Amygdala (tissue), 56 donors: ENCODE measurements at places on chromosomes 3 and 15.

GRCh38 chr15:39415634-39416033, 165.2 kb upstream of the THBS1 start:
- DNase-seq, result no peak

GRCh38 chr3:178404961-178405360, 131.3 kb upstream of the KCNMB2 start:
- DNase-seq, result no peak

DNA sequence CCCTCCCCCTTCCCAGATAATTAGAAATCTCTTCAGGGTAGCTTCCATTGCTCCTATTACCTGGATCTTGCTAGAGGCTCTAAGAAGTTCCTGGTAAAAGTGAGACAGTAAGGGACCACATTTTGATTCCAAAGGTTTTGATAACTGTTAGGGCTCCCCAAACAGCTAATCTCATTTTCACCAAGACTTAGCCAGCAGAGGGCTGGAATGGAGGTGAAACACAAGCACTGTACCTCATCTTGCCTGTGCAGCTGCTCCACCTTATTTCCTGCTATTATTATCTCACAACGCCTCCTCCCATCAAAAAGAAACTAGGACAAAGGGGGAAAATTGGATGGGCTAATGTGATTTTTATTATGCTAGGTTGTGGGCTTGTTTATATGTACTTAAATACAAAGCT, 7.3 kb downstream of the SETD5 start:
- no peak for DNase-seq

DNA sequence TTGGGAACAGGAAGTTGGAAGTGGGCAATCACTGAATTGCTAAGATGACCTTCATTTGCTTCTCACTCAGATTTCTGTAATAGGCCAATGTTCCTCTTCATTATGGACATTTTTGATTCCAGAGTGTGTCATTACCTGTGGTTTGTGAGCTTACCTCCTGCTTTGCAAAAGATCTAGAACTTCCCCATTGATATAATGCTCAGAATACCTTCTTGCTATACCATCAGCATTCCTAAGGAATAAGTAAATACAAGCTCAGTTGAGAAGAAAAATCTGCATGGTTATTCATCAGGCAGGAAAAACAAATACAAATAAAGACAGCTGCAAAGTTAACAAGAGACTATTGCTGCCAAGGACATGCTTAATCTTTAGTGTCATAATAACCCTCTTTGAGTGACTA, 5.6 kb upstream of the RPL14 start:
- DNase-seq, result no peak

GRCh38 chr3:125594581-125595011, 701 bp downstream of the OSBPL11 start:
- no peak for DNase-seq

GRCh38 chr3:101043687-101044078, 50.5 kb upstream of the ABI3BP start:
- no peak for DNase-seq

- no peak for DNase-seq
Observed at GRCh38 chr15:81285461-81285860, 38.5 kb downstream of the STARD5 start.

- DNase-seq, result no peak
Observed at GRCh38 chr3:5016211-5017161, 37.2 kb downstream of the BHLHE40 start.

DNA sequence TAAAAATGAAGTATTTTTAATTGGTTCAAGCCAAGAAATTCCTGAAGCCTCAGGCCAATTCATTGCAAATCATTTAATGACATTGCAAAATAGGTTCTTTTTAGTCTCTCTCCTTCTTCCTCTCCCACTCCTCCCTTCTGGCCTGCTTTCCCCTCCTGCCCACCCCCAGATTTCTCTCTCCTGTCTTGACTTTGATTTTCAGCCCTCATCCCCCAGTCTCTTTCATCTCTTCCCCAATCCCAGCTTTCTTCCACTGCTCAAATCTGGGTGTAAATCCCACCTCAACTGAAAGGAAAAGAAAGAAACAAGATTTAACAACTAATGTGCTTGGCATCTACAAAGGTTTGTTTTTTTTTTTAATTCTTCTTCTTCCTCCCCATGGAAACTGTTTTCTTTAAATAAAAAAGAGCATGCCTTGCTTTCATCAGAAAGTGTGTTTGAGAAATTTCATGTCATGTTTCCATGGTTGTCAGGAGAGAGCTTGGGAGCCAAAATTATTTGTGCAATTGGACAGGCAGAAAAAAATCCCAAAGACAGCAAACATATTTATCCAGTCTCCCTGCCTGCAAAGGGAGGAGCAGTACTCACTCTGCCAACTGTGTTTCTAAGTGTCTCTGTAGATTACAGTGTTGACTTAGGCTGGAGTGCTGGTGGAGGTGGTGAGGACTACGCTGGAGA, 50.4 kb downstream of the BOC start:
- DNase-seq, result no peak

DNA sequence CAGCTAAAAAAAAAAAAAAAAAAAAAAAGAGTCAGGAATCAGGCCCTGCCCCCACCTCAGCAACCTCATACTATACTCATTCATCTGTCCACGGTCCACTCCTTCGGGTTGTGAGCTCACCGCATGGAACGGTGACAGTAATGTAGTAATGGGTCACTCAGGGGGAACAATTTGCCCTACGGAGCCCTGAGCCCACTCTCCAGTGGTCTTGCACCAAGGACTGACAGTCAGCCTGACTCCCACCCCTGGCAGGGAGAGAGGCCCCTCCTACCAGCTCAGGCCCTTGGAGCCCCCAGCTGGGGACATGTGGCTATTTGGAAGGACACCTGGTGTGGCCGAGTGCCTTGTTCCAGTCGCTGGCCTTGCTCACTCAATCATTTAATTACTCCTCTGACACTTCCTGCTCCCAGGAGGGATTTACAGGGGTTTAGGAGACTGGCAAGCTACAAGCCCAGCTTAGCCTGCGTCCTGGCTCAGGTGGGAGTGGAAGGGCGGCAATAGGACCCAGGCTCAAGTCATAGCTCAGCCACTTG, 19.9 kb upstream of the CACNA2D2 start:
- DNase-seq, result no peak
